Activated CD4-positive, alpha-beta T cell treated with anti-CD3 and anti-CD28 coated beads for 4 hours (primary cell): ENCODE measurements at places on chromosomes 7 and 10.

GRCh38 chr7:2209146-2209960 is 23.4 kb downstream of the MAD1L1 start:
- peak; percentile 35 for DNase-seq

DNA sequence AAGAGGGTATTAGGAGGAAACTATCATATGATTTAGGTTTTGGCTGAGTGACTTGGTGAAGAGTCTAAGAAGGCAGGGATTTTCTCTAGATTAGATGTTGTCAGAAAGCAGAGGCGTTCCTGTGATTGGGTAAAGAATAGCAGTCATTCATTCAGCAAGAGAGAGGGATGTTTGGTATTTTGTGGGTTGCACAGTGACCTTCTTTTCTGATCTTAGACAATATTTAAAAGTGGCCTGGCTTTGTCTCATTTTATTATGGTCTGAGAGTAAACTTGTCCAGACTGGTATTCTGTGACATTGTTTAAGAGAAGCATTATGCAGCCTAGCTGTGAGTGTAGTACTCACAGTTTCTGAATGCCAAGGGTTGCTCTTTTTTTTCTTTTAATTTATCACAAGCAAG is 18.5 kb downstream of the HYAL4 start:
- no peak for DNase-seq

- DNase-seq: no peak
Measured at GRCh38 chr10:109886037-109886780, 37.1 kb downstream of the XPNPEP1 start.

- DNase-seq: no peak
Measured at GRCh38 chr10:19570120-19570519, 246.1 kb upstream of the PLXDC2 start.

GRCh38 chr7:153701678-153702077 is 350.5 kb upstream of the DPP6 start:
- DNase-seq: no peak

DNA sequence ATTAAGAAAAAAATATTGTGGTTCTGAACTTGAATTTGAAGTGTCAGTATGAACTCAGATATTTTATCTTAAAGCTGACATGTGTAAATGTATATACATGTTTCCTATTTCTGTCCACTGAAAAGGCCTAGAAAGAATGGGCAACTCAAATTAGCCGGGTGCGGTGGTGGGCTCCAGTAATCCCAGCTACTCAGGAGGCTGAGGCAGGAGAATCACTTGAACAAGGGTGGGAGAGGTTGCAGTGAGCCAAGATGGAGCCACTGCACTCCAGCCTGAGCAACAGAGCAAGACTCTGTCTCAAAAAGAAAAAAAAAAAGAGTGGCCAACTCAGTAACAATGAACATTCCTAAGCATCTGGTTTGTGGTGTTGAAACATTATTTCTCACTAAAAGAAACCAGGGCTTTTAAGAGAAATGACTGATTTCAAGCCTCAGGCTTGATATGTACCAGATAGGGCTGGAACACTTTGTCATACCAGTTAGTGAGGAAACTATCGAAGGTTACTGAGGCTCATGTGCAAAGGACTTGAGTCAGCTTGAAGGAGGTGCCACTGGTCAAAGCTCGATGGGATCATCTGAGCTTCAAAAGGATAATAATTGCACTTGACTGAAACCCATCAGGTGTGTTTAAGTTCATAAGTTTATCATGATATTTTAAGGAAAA is 40.5 kb downstream of the AOAH start:
- DNase-seq: no peak

DNA sequence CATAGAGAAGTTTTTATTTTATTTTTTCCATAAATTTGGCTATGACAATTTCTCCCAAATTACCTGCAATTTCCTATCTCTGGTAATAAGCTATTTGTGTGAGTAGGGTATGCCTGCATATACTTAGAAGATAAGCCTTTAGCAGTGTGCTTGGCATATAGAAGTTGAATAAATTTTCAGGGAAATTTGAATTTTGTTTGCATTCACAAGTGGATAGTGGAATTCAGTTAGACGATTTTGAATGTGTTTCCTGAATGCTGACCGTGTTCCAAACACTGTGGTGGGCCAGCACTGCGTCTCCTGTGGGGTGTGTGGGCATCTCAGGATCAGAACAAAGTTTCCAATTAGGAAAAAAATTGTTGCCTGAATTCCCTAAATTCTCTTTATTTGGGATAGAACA is 99.3 kb downstream of the PPP1R17 start:
- no peak for DNase-seq

- no peak for DNase-seq
Measured at GRCh38 chr7:1679966-1680730, 10.1 kb downstream of the ELFN1 start.

DNA sequence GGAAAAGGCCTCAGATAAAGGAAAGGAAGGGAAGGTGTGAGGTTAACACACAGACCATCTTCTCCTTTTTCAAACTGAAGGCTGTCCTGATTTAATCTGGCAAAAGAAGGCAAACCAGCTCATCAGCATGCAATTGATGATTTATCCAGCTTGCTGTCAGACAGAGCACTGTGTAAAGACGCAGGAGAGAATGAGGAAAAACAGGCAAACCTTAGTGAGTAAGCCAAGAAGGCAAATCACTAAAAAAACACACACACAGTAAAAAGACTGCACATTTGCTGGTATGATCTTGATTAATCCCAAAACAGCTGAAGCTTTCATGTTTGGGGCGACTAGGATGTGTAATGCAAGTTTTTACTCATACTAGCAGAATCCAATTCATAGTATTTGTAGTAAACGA is 65.8 kb upstream of the SKAP2 start:
- DNase-seq: no peak

GRCh38 chr10:120077707-120078492 is 185.4 kb downstream of the SEC23IP start:
- DNase-seq: no peak

DNA sequence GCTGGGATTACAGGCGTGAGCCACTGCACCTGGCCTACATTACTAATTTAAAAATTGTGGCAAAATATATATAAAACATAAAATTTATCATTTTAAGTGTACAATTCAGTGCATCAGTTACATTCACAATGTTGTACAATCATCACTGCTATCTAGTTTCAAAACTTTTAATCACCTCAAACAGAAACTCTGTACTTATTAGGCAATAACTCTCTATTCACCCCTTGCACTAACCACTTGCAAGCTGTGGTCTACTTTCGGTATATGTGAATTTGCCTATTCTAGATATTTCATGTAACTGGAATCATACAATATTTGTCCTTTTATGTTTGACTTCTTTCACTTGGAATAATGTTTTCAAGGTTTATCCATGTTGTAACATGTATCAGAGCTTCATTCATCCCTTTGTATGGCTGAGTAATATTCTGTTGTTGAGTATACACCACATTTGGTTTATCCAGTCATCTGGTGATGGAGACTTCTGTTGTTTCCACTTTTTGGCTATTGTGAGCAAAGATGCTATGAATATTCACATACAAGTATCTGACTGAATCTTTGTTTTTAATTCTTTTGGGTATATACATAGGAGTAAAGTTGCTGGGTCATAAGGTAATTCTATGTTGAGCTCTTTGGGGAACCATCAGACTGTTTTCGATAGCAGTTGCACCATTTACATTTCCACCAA is 14.3 kb upstream of the ELOVL3 start:
- DNase-seq: no peak

DNA sequence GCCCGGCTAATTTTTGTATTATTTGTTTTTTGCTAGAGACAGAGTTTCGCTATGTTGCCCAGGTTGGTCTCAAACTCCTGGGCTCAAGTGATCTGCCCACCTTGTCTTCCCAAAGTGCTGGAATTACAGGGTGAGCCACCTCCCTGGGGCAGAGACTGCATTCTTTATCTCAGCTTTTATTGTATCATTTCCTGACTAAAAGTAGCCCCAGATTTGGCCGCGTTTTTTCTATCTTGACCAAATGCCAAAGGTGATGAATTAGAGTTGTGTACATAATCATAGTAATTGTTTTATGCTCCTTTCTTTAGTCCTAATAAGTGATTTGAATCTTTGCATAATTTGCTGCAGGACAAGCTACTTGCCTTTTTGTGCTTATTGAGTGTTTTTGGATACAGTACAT is 3.1 kb upstream of the SMNDC1 start:
- no peak for DNase-seq

- no peak for DNase-seq
Measured at GRCh38 chr10:103598654-103599115, 105.2 kb downstream of the NEURL1 start.

GRCh38 chr7:116713918-116714317 is 41.9 kb downstream of the MET start:
- DNase-seq: no peak

DNA sequence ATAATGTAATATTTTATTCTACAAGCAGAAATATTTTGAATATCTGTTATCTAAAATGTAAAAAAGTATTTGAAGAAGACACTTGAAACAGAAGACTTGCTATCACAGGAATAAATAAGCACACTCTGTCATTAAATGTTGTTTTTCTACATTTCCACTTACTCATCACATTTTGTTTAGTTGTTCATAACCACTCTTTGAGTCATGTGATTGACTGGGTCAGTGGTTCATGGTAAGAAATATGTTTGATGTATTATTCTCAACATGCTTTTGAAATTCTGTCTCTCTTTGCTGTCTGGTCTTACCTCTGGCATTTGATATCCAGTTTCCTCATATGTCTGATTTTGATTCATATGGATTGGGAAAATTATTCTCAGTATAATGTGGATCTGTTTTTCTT is 171.8 kb downstream of the SUGCT start:
- no peak for DNase-seq

DNA sequence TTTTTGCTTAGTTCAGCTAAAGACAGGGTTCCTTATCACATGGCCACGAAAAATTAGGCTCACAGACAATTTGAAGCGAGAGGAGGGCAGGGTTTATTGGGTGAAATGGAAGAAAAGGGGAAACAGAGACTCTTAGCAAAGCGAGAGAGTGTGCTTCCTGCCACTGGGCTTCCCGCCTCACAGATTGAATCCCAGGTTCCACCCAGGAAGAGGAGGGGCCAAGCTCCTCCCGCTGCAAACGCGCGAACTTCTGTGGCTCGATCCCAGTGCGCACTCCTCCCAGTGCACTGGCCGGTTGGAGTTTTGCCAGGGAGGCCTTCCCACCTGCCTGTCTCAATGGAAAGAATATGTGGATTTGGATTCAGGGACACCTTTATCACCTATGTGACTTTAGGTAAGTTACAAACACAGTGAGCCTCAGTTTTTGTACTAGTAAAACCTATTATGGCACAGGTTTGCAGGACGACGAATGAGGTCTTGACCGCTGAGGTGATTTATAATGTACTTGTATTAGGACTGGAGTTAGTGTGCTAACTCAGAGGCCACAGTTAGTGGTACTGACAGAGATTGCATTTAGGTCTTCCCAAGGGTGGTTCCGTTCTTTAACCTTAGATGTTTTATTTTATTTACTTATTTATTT is 48.5 kb upstream of the SP8 start:
- DNase-seq: no peak

DNA sequence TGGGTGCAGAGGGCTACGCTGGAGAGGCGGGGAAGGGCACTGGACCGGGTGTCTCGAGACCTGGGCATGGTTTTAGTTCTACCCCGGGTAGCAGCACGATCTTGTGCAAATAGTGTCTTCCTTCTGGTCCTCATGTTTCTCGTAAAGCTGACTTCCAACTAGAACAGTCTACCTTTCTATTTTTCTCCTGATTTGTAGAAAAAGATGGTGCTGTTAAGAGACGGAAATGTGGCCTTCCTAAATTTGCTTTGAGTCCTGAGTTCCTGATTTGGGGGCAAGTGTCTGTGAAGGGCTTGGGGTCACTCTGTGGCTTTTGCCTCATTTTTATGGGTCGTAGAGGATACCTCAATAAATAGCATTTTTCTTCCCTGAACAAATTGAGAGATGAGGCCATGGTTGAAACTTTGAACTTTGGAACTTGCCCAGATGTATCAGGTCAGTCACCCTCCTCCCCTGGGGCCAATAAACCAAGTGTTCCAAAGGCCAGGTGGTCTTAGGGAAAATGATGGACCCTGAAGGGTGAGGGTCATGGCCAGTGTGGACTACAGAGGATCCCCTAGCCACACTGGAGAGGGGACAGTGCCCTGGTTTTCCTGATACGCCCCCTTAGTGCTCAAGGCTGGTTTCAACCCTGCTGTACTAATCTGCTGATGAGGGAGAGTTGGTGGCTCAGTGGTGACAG is 45.2 kb downstream of the GRK5 start:
- no peak for DNase-seq

DNA sequence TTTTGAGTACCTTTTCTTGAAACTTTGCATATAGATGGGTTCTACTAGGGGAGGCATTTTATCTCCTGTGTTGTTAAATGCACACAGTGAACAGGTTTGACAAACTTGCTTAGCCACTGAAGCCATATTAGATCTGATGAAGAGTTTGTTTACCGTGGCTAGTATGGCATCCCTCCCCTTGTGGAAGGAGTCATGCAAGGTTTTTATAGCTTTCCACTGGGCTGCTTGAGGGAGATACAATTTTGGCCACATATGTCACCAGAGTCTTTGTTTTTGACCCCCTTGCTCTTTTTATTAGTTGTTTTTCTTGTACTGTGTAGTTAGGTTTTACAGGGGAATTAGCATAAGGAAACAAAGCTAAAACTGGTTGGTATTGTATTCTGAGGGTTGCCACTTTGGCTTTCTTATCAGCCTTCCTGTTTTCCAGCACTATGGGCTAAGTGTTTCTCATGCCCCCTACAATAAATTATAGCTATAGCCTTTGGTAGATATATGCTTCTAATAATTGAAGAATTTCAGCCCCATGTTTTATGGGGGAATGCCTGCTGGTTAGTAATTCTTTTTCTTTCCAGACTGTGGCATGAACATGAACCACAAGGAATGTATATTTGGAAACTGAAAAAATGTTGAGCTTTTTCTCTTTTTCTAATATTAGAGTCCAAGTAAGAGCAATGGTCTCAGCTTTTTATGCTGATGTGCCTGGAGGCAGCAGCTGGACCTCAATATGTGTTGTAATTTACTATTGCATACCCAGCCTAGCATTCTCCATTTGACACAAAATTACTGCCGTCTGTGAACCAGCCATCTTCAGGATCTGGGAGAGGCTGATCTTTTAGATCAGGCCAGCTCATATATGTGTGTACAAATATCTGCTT is 18.4 kb upstream of the STEAP2 start:
- DNase-seq: no peak

DNA sequence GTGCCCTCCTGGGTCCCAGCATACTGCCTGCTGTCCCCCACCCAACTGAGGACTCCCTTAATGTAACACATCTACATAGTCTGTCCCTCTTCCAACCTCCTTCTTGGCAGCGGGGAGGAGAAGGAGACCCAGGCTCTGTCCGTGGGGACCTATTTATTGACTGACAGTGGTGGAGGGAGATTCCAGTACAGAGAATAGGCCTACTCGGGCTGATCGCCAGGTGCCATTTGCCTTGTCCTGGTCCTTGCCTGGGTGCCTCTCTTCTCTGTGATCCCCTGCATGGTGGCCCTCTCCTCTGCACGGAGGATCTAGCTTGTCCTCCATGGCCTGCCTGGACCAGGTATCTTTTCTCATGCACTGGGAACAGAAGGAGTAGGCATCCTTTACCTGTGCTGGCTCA is 17.0 kb downstream of the GHRHR start:
- no peak for DNase-seq

DNA sequence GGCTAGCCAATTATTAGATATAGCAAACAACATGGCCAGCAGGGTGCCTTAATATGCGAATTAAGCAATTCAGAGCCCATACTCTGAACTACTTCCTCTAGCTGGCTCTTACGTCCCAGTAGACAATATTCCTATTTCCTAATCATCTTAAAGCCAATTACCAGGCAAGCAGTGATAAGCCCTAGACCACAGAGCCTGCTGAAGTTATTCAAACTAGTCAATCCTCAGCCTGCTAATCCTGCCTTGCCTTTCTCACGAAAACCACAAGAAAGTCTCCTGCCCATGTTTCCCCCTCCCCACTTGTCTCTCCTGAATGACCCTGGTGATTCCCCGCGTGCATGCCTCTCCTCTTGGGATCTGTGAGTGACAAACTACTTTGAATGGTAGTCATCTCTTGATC is 86.8 kb upstream of the CACNA2D1 start:
- no peak for DNase-seq
